ENCODE measurements at places on chromosomes 6 and 20.

GRCh38 chr20:5822569-5822968 lies 72.4 kb downstream of the SHLD1 start:
- DNase-seq, result no peak

- no peak for DNase-seq
These were observed 24.6 kb downstream of the PDE7B start for GRCh38 chr6:135876058-135876457.

DNA sequence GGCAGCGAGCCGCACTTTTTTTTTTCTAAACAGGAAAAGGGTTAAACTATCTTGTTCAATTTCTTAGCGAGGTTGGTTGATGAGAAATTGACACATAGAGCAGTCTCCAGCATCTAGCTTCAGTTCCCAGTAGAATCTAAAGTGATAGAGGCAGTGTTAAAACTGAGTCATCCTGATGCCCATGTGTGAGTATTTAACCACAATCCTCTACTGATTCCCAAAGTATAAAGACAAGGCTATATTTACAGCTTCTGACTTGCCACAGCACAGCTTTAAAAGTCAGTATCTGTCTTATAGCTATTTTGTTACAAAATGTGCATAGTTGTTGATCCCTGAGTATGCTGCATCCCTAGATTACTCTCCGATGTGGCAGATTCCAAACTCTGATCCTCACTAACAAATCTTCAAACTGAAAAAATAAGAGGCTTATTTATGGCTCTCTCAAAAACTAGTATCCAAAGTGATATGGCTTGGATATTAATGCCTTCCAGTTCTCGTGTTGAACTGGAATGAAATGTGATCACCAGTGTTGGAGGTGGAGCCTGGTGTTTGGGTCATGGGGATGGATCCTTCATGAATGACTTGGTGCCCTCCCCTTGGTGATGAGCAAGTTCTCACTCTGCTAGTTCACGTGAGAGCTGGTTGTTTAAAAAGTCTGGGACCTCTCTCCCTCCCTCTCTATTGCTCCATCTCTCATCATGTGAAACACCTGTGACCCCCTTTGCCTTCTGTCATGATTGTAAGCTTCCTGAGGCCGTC lies 13.1 kb upstream of the POPDC3 start:
- DNase-seq, result no peak

GRCh38 chr6:137910424-137910834 lies 43.4 kb downstream of the TNFAIP3 start:
- DNase-seq, result no peak

Measured in stimulated activated CD8-positive, alpha-beta memory T cell treated with anti-CD3 and anti-CD28 coated beads, Interleukin-4, amount 100 ng/mL, for 1 hour (primary cell).